Activated CD4-positive, alpha-beta memory T cell treated with anti-CD3 and anti-CD28 coated beads, Interleukin-2, amount 10 ng/mL, durations not matched to agents 7 days and 5 days (primary cell): ENCODE measurements at places on chromosomes 7 and 10.

- H3K4me3 ChIP-seq, result no peak overlapping the region
- H3K27ac ChIP-seq, result no peak overlapping the region
- H3K36me3 ChIP-seq, result no peaks in the 10 kb centered on the region
- H3K4me1 ChIP-seq, result no peaks in the 10 kb centered on the region
- no peak for DNase-seq
These were observed 129.4 kb downstream of the AASS start for GRCh38 chr7:122014697-122015096.

DNA sequence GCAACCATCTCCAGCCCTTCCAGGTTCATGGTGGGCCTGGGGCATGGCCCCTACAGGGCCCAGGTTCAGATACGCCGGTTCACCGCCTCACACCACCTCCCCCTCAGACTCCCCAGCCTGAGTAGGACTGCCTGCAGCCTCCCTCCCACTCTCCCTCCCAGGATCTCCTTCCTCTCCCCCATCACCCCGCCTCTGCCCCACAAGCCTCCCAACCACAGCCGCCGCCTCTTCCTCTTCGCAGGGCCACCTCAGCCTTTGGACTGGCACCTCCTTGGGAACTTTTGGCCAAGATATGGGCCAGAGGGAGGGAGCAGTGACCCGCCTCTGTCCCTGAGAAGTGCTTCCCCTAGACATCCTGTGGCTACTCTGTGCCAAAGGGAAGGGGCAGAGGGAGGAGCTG is 9.3 kb downstream of the KCNIP2 start:
- H3K36me3 ChIP-seq, result no peaks in the 10 kb centered on the region
- H3K27ac ChIP-seq, result peak overlapping the region; percentile 12
- H3K27me3 ChIP-seq, result peaks cover 1% of the 10 kb centered on the region
- H3K4me1 ChIP-seq, result peaks cover 63% of the 10 kb centered on the region
- peak; percentile 36 for DNase-seq
- no peak overlapping the region for H3K4me3 ChIP-seq

- peaks cover 20% of the 10 kb centered on the region for H3K27me3 ChIP-seq
- no peak for DNase-seq
- H3K4me1 ChIP-seq, result peaks cover 17% of the 10 kb centered on the region
These were observed 36.9 kb upstream of the CDHR3 start for GRCh38 chr7:105926131-105926530.

- H3K4me3 ChIP-seq, result no peak overlapping the region
- no peak for DNase-seq
- no peaks in the 10 kb centered on the region for H3K36me3 ChIP-seq
These were observed 723.6 kb downstream of the INHBA start for GRCh38 chr7:40979296-40979695.

GRCh38 chr7:80488851-80489370 is 23.0 kb downstream of the GNAT3 start:
- H3K36me3 ChIP-seq, result no peaks in the 10 kb centered on the region
- H3K4me1 ChIP-seq, result no peaks in the 10 kb centered on the region
- H3K27me3 ChIP-seq, result no peaks in the 10 kb centered on the region
- DNase-seq, result no peak

- H3K4me3 ChIP-seq, result no peak overlapping the region
- H3K27ac ChIP-seq, result no peak overlapping the region
- no peaks in the 10 kb centered on the region for H3K36me3 ChIP-seq
These were observed 426.6 kb upstream of the CHRM2 start for GRCh38 chr7:136441835-136442234.

DNA sequence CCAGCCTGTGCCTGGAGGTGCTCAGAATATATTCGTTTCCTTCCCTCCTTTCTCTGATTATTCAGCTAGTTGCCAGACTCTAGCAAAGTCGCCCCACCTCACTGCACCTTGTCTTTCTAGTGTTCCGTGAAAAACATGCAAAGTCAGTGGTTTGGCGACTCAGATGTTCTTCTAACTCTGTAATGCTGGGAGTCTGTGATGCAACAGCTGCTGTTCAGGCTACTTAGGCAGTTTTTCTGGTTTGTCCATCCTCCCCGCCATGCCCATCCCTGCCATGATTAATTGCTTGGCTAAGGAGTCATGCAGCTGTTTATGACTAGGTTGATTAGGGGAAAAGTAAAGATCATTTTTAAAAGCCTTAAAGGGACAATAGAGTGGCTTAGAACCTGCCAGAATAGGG is 99.4 kb downstream of the MTPN start:
- no peak overlapping the region for H3K27ac ChIP-seq
- no peak for DNase-seq
- no peaks in the 10 kb centered on the region for H3K36me3 ChIP-seq

DNA sequence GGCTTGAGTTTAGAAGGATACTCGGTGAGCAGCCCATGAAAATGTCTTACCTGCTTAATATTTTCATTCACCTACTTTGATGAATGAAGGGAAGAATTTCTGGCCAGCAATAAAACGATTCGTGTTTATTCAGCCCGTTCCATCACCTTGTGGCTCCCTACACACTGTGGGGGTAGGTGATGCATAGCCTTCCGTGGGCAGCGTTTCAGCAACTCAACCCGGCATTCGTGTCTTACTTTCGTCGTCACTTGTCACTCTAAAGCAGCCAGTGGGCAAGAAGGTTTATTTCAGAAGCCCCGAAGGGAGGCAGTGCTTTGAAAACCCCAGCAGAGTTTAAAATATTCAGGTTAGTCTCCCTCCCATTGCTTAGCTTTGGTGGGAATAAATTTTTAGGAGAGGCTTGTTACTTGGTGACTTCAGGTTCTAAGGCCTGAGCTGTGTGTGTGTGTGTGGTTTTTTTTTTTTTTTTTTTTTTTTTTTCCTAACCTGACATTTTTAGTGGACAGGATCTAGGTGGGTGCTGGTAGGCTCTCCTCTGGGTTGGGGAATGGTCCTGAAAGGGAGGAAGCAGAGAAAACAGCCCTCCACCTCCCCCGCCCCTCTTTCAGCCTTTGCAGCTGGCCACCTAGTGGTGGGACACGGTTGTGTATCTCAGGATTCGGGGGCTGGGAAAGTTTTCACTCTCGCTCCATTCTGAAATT is 1.8 kb downstream of the GRK5 start:
- no peaks in the 10 kb centered on the region for H3K36me3 ChIP-seq
- H3K27ac ChIP-seq, result peak overlapping the region; percentile 80
- peak; percentile 60 for DNase-seq
- peak overlapping the region; percentile 92 for H3K4me3 ChIP-seq

GRCh38 chr10:26807532-26807931 is 53.2 kb downstream of the ABI1 start:
- DNase-seq, result no peak
- H3K36me3 ChIP-seq, result peaks cover 23% of the 10 kb centered on the region
- H3K27me3 ChIP-seq, result no peaks in the 10 kb centered on the region
- peaks cover 35% of the 10 kb centered on the region for H3K4me1 ChIP-seq

DNA sequence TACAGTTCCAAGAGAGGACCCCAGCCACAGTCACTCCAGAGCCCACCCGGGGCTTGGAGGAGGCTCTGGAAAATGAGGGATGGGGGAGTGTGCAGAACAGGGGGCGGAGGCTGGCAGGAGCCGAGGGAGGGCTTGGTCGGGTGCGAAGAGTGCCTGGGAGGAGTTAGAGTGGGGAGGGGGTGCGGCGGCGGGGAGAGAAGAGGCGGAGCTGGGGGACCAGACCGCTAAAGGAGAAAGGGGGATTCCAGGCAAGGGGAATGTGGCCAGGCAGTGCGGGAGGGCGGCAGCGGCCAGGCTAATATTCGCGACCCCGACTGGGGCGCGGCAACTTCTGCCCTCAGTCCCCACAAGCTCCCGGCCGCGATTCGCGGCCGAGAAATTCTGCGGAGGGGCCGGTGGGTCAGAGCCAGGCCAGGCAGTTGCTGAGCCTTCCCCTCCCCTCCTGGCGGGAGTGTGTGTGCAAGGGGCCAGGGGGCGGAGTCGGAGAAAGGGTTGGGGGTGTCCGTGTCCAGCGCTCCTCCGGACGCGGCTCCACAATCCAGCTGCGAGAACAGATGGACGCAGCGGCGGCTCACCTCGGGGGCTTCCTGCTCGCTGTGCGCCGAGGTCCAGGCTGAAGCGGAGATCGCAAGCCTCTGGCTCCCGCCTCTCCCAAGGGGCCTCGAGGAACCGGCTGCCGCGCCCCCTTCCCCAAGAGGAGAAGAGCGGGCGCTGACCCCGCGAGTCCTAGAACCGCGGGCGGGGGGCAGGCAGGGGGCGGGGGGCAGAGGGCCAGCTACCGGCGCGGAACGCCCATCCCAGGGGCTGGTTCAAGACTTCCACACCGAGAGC is 612 bp upstream of the SLC18A3 start:
- no peak overlapping the region for H3K27ac ChIP-seq
- no peak for DNase-seq
- peaks cover 12% of the 10 kb centered on the region for H3K36me3 ChIP-seq
- peaks cover 5% of the 10 kb centered on the region for H3K4me1 ChIP-seq

DNA sequence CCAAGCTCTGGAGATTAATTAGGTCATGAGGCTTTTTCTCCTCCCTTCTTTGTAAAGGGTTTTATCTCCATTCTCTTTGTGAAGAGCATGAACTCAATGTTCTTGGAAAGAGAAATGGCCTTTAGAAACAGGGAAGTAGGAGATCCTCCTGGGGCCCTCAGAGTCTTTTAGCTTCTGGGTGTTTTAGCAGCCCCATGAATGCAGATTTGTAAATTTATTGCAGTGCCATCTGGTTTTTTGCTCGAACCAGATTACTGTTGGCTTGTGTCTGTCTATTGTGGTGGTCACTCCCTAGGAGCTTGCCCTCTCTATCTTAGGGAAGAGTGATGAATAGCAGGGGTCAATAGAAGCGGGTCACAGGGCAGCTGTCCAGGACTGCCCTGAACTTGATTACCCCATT is 110.6 kb downstream of the BTRC start:
- H3K27me3 ChIP-seq, result no peaks in the 10 kb centered on the region
- H3K4me3 ChIP-seq, result no peak overlapping the region
- H3K36me3 ChIP-seq, result no peaks in the 10 kb centered on the region
- H3K27ac ChIP-seq, result no peak overlapping the region

DNA sequence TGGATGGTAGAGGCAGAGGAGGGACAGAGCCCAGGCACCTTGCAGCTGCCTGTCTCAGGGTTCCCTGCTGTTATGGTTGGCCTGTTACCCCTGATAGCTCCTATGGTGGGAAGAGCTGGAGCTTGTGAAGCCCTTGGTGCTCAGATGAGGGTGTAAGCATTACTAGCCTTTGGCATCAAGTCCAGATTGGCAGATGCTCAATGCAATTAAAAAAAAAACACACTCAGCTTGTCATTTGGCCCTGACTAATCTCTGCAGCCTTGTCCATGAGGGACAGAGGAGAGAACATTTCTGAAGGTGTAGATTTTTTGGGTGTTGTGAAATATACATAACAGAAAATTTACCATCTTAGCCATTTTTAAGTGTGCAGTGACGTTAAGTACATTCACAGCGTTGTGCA is 86.3 kb downstream of the PLPP4 start:
- DNase-seq, result no peak
- H3K27me3 ChIP-seq, result no peaks in the 10 kb centered on the region

DNA sequence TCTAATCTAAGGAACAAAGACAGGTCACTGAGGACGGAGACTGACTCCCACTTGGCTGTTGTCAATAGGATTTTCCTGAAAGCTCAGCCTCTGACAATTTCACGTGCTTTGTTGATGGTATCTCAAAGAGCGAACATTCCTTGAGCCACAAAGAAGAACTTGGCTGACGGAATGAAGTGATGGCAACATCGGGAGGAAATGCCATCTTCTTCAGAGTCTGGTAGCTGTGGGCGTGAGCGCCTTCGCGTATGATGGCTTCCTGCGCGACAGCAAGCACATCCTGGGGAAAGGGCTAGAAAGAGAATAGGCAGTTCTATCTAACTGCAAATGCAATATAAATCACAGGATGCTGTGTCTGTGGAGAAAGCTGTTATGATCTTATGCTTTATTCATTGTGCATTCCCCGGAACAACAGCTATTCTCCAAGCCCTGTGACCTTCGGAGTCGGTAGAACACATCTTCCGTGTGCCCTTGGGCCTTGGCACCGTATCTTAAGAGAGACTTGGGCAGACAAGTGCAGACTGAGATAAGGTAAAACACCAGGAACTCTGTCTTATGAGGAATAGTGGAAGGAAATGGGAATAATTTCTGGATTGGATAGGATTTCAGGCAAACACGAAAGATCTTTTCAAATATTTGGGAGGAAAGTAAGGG is 19.6 kb upstream of the GTPBP4 start:
- no peak overlapping the region for H3K4me3 ChIP-seq
- H3K36me3 ChIP-seq, result peaks cover 3% of the 10 kb centered on the region
- H3K27ac ChIP-seq, result no peak overlapping the region
- no peak for DNase-seq
- H3K27me3 ChIP-seq, result peaks cover 34% of the 10 kb centered on the region
- H3K4me1 ChIP-seq, result peaks cover 11% of the 10 kb centered on the region

DNA sequence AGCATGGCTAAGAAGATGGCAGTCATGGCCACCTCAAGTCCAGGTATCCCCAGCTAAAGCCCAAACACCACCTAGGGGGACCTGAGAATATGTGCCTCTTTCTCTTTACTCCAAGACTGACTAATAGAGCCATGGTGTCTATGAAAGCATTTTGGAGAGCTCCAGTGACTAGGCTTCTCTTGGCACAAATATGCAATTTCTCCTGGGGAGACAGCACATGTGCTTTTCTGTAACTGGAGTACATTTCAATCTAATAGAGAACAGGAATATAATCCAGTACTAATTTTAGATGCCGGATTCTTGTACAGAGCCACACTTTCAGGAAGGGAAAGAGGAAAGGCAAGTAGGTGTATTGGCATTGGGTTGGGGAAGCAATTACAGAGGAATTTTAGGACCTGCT is 260.1 kb downstream of the BMPER start:
- H3K4me3 ChIP-seq, result no peak overlapping the region
- no peaks in the 10 kb centered on the region for H3K36me3 ChIP-seq
- DNase-seq, result no peak
- no peaks in the 10 kb centered on the region for H3K4me1 ChIP-seq

- H3K4me1 ChIP-seq, result no peaks in the 10 kb centered on the region
- H3K27ac ChIP-seq, result no peak overlapping the region
- H3K27me3 ChIP-seq, result no peaks in the 10 kb centered on the region
- no peak for DNase-seq
- no peaks in the 10 kb centered on the region for H3K36me3 ChIP-seq
These were observed 150.8 kb upstream of the NPS start for GRCh38 chr10:127398140-127398970.
